Liver (tissue), 10 donors: ENCODE measurements at places on chromosomes 3 and 15.

GRCh38 chr15:89845305-89845893 is 30.7 kb upstream of the ANPEP start:
- DNase-seq = no peak

DNA sequence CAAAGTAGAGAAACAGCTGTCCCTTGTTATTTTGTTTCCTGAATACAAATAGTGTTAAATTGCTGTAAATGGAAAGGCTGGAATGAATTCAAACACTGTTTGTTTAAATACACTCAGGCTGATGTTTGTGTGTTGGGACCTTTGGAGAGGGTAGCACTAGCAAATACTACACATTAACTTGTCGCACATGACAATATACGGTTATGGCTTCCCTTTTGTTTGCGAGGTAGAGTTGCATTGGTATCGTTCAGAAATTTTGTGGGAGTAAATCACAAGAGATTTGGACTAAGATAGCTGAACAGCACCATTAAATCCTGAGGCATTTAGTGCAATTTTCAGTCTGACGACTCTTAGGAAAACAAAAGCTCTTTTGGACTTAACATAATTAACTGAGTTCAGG is 213.0 kb upstream of the ROBO2 start:
- DNase-seq = no peak

GRCh38 chr15:33551860-33552259 is 241.1 kb downstream of the RYR3 start:
- no peak for DNase-seq

GRCh38 chr15:81434851-81435250 is 60.8 kb upstream of the TMC3 start:
- no peak for DNase-seq

DNA sequence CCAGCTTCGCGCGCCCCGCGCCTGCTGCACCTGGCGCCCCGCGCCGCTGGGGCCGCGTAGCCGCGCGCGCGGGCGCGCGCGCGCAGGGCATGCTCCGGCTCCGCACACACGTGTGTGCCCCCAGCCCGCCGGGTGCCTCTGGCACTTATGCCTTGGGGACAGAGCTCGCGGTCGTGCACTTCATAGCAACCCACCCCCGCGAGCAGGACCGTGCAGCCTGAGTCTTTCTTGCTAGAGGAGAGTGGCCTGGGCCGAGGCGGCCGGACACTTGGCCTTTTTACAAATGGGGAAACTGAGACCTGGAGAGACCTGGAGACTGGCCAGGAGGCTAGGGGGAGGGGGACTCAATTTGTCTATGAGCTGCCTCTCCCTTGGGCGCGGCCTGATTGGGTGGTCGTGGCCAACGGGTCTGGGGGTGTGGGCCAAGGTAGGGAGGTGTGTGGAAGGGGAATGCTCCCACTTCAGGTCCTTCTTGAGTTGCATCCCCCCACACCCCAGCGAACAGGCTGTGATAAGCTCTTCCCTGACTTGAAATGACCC is 562 bp downstream of the NBEAL2 start:
- DNase-seq = no peak

- no peak for DNase-seq
Measured at GRCh38 chr3:144259267-144259666, 287.6 kb downstream of the DIPK2A start.

- DNase-seq = no peak
Measured at GRCh38 chr3:106256249-106256957, 387.6 kb upstream of the CBLB start.

DNA sequence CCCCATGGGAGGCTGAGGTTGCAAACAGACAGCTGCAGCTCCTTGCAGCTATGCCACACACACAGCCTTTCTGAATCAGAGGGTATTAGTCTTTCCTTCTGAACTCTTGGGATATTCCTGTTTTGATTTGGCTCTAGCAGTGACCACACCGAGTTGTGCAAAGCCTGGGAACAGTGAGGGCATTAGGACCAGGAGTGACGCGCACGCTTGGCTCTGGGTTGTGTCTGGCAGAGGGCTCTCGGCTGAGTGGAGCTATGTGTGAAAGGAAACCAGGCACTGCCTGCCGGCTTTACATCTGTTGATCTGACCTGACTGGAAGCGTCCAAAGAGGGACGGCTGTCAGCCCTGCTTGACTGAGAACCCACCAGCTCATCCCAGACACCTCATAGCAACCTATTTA is at the start of gene GALNT15:
TSS of gene GALNT15 (plus strand) at position 292 of the 400 bp plus-strand sequence. CDS start 472 bp downstream, outside the sequence.
- DNase-seq = peak; percentile 31

- no peak for DNase-seq
Measured at GRCh38 chr3:58979840-58980239, 70.0 kb downstream of the CFAP20DC start.

DNA sequence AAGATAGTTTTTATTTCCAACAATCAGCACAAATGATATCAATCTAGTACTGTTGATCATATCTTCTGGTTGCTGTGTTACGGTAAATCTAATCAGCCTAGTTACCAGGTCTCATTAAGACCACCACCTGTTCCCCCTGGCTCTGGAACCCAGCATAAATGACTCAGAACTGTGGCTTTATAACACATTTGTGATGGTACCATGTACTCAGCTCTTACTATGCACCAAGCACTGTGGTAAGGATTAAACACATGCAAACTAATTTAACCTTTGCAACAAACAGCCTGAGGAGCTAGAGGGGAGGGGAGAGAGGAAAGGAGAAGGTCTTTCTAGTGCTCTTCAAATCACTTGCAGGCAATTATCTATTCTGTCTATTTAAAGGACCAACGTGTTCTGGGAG is 173.9 kb upstream of the LMCD1 start:
- no peak for DNase-seq

DNA sequence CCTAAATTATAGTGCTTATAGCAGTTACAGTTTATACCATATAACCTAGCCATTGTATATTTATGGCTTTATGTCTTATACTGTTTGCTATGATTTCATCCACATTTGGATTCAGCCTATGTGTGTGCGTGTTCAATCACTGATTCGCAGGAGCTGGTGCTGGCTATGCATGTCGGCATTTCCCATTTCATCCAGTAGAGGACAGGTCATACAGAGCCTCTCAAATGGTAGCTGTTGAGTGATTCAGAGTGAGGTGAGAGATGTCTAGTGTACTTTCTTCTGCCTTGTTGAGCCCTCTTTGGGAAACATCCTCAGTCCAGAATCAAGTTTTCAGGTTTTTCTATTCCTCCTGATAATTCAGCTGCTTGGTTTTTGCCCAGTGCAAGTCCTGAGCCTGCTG is 76.1 kb downstream of the FRMD4B start:
- DNase-seq = no peak

DNA sequence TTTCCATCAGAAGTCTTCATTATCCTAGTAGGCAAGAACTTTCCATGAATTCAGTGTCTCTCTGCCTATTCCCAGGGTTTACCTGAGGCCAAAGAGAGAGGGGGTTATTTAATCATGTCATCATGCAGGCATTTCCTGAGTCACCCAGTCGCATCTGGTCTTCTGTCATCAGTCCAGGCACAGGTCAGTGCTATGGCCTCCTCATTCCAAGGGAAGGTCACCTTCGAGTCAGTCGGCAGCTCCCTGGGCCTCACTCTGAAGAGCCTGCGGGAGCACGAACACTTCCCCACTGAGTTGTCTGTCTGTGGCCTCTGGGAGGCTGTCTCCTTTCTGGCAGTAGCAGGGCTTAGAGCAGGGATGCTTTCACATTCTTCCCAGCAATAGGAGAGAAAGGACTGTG is 26.2 kb upstream of the LRTM1 start:
- DNase-seq = no peak

DNA sequence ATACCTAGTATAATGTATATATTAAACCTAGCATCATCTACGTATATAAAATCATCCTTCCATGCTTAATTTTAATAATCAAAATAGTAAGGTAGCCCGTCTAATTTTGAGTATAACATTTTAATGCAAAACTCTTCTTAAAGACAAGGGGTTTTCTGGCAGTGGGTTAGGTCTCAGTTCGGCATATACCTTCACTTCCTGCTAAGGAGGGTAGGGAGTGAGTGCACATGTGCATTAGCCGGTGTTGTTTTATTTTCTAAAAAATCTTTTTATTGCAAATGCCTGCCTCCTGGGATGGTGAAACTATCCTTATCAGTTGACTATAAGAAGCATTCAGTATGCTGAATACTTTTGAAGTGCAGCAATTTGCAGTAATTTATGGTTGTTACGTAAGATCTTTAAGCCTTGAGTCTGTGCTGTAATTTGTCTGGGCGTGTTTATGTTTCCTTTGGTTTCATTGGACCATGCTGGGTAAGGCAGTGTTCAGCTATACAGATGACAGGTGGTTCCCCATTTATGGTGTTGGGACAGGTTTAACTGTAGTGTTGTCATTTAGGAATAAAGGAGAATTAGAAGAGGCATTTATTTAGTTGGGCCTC is 11.7 kb downstream of the ARHGEF26 start:
- no peak for DNase-seq

GRCh38 chr3:30012941-30013543 is 593.4 kb upstream of the TGFBR2 start:
- peak; percentile 68 for DNase-seq

GRCh38 chr15:34122771-34123183 is 20.9 kb downstream of the PGBD4 start:
- no peak for DNase-seq

GRCh38 chr3:105174017-105174615 is 192.6 kb upstream of the ALCAM start:
- no peak for DNase-seq

DNA sequence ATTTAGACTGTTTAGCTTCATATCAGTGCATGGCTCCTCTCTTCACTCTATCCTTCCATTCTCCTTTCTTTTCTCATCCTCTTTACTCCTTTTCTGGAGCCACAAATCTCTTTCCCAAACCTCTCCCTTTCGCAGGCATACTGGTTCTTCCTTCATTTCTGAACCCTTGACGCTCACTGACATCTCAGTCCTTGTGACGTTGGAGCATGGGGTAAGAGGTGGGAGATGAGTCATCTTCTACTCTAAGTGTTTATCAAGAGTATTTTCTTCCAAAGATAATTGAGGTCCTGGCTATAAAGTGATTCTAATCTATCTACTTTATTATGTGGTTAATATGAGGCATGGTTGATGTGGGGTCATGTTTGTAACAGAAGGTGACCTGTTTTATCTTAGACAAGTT is 414.2 kb downstream of the AGBL1 start:
- no peak for DNase-seq

DNA sequence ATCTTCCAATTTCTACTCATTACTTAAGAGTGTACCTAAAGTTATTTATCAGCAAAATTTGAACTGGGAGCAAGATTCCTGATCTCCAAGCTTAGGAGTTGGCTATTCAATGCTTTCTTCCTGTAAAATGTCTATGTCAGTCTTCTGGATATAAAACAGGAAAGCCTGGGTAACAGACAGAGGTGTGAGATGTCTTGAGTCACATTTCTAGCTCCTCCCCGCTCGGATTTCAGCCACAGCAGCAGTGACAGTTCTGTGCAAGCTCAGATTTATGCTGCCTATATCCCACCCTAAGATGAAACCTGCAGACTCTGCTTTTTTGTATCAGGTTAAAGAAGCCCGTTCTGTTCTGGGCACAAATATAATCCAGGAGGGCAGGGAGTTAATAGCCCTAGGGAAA is 2.1 kb upstream of the ARMC8 start:
- DNase-seq = no peak

GRCh38 chr15:77030928-77031375 is 36.0 kb downstream of the PSTPIP1 start:
- DNase-seq = peak; percentile 28

DNA sequence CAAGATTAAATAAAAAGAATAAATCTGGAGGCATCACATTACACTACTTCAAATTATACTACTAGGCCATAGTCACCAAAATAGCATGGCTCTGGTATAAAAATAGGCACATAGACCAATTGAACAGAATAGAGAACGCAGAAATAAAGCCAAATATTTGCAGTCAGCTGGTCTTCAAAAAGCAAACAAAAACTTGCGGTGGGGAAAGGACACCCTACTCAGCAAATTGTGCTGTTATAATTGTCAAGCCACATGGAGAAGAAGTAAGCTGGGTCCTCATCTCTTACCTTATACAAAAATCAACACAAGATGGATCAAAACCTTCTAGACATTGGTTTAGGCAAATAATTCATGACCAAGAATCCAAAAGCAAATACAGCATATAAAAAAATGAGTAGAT is 259.2 kb upstream of the SLITRK3 start:
- no peak for DNase-seq
